ENCODE measurements at places on chromosomes 13 and 19.

DNA sequence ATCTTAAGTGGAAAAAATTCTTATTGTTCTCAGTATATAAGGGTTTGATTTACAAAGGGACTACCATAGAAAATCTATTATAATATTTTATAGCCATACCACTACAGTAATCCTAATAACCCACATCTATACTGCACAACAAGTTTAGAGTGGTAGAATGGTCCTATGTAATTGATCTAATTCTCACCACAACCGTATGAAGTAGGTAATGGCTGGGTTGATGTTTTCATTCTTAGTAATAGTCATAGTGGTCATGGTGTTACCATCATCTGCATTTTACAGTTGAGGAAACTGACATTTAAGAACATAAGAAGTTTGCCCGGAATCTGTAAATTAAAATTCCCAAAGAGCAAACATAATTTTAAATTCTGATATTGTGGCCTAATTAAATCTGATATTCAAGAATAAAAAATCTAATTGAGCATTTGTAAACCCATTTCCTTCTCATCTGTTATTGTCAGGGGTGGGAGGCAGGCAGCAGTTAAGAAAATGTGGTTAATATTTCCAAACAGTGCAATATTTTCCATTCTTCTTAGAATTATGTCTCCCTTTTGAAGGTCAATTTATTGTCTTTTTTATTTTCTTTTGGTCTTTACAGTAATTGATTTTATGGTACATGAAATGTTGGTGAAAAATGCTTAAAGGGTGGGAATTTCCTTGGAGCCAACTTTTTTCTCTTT is 65.6 kb downstream of the DHRS12 start:
- no peak for DNase-seq

DNA sequence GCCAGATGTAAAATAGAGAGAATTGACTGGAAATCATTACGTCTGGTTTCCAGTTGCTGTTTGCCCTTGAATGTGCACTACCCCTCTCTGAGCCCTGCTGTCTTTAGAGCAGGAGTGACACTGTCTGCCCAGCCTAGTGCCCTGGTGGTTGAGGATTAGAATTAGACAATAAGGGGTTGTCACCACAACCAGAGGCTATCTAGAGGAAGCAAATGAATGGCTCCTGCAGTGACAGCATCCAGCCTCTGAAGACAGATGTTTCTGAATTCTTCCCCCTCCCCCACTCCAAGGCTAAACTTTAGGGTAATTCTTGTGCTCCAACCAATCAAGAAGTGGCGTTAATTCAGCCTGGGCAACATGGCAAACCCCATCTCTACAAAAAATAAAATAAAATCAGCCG is 2.0 kb downstream of the RAB8A start:
- DNase-seq = no peak

DNA sequence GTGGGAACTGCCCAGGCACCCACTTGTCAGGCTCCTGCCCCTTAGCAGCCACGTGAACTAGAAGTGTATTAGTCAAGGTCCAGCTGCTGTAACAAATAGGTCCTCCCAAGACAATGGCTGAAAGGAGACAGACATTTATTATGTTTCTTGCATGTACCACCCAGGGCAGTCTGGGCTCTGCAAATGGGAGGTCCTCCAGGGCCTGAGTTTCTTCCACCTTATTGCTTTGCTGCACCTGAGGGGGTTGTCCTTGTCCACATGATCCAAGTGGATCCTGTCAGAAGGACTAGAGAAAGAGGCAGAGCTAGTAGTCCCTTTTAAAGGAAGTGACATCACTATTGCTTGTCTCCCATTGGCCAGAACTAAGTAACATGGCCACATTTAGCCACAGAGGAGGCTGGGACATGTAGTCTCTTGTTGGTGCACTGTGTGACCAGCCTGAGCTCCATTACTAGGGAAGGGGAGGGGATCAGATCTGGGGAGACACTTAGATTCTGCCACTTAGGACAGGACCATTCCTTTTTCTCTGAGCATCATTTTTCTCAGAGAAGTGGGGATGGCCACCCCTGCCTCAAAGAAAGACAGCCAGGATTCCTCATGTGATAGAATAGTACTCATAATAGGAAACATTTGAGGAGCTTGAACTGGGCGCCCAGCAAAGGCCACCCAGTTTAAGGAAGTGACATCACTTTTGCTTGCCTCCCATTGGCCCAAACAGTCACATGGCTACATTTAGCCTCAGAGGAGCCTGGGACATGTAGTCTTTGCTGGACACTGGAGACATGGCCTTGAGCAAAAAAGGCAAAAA is 15.1 kb downstream of the CC2D1A start:
- peak; percentile 57 for DNase-seq

- DNase-seq = no peak
Measured at GRCh38 chr13:111536075-111536642, 215.7 kb downstream of the TEX29 start.

DNA sequence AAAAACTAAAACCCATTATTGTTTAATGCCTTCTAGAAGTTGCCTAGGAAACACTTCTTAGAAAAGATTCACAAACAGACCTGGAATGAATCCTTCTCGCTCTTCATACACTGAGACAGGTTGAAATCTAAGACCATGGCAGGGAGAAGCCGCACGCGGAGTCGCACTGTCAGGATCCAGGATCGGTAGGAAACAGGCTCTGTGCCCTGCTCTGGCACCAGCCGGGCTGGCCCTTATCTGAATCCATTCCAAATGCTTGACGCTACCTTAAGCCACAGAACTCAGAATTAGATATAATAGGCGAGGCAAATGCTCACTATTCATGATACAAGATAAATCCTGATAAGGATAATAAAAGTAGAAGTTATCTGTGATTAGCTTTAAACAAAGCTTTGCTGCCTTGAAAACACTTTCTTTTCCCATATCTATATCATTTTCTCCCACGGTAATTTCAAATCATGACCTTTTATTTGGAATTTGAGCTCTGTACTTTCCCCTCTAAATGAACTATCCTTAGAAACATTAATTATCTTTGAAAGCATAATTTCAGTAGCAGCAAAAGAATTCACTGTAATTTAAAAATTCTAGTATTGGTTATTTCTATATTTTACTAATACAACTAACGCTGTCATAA is 385.6 kb downstream of the IRS2 start:
- DNase-seq = peak; percentile 6

DNA sequence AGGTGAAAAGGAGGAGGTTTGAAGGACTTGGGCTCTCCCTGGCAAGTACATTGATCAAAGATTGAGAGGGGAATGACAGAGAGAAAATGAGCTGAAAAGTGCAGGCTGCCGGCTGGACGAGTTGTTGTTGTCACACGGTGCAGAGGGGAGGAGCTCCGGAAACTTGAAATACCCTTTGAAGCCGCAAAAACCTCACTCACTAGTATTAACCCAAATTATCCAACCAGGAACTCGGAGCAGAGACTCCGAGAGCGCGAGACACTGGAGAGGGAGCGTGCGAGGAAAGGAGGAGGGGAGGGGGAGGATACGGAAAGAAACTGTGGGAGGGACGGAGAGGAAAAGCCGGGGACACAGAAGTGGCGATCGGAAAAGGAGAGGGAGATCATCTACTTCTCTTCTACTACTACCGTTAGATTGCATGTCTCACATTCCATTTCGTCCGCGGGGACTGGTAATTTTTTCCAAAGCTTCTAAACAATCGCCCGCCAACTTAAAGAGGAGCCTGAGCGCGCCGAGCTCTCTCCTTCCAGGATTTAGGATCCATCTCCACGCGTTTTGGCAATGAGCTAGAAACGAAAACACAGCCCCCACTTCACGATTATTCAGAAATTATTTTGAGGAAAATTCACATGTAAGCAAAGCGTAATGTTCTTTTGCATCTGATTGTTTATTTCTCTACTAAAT is at the start of gene DACH1:
Gene DACH1 (minus strand): TSS at position 74 of the 684 bp plus-strand sequence.
- DNase-seq = peak; percentile 76

DNA sequence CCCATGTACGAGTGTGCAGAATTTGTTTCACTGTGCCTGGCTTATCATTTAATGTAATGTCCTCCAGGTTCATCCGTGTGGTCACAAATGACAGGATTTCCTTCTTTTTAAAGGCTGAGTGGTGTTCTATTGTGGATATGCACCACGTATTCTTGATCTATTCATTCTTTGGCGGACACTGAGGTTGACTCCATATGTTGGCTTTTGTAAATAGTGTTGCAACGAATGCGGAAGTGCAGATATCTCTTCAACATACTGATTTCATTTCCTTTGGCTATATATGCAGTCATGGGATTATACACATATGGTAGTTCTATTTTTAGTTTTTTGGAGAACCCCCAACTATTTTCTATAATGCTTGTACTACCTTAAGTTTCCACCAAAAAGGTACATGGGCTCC is 13.0 kb downstream of the OR7A5 start:
- DNase-seq = no peak

Data from fibroblast of lung (primary cell).